ENCODE measurements at places on chromosomes 12 and 14.

DNA sequence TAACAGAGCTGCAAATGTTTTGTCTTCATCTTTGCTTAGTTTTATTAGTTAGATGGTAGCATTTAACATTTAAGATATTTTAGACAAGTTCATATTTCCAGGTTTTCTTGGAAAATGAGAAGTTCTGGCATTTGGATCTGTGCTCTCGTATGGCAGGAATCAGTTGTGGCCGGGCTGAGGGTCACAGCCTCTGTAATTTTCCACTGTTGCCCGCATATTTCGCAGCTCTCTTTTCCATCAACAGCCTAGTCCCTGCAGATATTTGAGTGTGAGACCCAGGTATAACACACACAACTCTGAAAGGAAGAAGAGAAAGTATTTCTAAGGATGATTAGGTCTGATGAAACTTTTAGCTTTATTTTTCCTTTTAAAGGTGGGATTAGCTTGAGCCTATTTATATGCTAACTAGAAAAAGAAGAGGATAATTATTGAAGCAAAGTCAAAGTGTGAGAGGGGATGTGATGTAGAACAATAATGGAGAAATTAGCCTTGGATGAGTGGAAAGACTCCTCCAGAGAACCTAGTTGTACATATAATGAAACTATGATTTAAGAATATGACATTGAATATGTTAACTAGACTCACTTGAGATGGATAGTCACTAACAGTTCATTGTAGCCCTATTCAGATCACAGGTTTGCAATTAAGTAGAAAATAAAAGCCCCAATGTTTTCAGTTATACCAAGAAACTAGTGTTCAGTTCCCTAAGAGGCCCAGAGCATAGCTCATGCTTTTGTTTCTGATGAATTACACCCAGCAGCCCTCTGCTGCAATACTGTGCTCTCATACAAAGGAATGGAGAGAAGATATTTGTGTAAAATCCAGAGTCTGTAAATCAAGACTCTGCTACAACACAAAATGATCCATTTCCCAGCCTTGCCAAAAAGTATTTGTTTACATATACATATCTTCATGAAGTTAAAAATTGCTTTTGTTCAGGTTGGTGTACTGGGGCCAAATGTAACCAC lies 158.4 kb downstream of the C12orf50 start:
- no peak for DNase-seq

DNA sequence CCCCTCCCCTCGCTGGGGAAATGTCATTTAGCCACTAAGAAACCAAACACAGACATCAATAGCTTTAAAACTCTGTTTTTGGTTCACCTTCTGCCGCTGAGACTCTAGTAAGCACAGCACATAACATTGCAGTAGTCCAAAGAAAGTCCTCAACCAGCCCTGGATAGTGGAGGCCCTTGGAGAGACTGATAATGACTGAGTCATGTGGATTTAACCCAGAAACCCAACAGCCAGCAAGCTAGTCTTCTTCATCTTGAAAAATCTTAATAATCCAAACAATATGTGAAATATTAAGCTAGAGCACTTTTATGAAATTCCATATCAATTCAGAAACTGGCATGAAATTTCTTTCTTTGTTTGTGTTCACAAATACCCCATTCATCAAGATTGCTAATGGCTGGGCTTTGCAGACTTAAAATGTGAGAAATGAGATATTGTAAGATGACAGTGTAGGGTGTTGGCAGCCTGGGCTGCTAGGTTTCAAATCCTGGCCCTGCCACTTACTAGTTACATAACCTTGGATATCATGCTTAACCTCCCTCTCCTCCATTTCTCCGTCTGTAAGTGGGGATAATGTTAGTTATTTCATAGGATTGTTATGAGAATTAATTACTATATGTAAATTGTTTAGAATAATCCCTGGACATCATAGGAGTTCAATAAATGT lies 40.1 kb downstream of the RERG start:
- DNase-seq = no peak

GRCh38 chr12:29710104-29710503 lies 73.6 kb downstream of the TMTC1 start:
- DNase-seq = no peak

DNA sequence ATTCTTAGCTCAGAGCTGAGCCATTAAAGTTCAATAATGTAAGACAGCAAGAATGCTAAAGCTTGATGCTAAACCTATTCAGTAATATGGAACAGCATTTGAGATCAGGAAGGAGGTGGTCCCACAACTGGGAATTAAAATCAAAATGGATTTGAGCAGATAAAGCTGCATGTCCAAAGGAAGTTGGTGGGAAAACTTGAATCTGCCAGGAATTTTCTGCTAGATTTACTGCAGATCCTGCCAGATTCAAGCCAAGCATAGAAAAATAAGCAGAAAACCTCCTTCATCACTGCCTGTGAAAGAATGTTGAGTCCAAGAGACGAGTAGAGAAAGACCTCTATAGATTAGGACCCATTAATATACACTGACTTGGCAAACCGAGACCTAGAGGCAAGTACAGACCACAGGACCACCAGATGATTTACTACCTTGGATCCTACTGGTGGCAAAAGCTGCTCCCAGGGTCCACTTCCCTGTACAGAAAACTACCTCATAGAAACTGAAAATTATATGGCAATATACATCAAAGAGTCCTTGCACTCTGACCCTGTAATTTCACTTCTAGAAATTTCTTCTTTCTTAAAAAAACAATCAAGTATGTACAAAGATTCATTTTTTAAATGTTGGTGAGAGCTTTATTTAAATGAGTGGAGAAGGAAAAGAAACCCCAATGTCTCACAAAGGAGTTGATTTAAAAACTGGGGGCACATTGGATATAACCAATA lies 263.2 kb downstream of the DAD1 start:
- DNase-seq = no peak

DNA sequence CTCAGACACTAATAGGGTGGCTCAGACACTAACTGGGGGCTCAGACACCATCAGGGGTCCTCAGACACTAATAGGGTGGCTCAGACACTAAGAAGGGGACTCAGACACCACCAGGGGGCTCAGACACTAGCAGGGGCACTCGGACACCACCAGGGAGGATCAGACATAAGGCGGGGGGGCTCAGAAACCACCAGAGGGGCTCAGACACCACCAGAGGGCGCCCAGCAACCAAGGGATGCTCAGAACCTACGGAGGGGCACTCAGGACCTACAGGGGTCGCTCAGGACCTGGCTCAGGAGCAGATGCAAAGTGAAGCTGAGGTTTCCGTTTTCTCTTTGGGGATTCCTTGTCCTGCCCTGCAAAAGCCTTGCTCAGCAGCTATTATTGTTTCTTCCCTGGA lies 448.5 kb downstream of the TMEM121 start:
- DNase-seq = no peak

- DNase-seq = peak; percentile 51
Measured at GRCh38 chr12:131133015-131133905, 179.6 kb downstream of the ADGRD1 start.

DNA sequence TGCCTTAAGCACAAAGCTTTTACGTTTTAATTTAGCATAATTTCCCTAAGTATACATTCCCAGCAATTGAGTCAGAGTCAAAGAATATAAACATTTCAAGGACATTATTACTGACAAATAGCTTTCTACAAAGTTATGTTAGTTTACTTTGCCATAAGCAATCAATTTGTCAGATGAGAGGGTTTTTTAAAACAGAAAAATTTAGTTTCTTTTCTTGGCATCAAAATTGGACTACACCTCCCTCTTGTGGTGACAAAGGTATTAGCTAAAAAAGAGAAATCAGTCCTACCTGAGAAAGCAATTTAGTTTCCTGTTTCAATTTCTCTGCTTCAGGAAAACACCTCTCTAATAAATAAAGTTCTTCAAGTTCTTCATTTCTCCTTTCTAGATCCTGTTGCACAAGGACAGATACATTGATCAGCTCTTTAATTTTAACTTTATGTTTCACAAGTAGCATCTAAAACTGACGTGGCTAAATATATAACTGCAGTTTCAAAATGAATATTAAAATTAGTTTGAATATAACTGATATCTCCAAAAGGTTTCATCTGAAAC lies 39.9 kb downstream of the DNAI7 start:
- no peak for DNase-seq

DNA sequence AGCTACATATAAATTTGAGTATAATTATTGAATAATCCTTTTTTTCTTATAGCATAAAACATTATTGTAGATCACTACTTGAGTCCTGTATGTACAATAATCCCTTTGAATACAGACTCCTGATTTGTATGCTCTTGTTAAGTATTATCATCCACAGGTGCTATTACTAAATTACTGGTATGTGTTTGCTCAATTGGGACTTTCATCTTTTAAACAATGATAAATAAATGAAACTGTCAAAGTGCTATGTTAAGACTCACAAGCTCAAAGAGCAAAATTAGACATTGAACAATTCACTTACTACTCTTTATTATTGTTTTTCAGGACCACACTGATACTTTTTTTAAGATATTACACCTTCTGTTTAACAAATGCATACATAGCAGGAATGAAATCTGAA lies 17.8 kb downstream of the MIA2 start:
- DNase-seq = no peak

DNA sequence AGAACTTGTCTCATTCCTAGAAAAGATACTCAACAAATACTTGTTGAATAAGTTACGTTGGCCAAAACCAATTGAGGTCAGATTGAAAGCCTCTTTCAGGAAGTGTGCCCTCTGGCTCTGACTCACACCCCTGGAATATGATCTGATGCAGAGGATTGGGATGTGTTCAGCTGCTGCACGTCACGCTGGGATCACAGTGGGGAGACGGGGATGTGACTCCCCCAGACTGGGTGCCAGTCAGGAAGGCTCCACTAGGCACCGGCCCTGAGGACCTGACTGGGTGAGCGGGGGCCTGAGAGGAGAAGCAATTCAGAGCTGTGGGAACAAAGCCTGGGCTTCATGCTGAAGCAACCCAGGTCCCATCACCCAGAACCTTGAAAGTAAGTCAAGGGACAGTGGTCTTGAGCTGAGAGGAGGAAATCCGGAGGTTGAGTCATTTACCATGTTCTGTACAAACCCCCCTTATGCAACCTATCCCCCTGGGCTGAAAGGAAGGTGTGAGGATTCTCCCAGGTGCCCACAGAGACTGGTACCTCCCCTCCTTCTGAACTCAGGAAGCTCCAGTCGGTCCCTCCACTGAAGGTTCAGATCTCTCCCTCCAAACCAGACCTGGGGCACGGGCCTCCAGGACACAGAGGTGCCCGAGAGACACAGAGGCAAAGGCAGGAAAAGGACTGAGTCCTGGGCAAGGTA lies 3.9 kb downstream of the CEBPE start:
- no peak for DNase-seq

- DNase-seq = no peak
Measured at GRCh38 chr14:92323916-92324818, 1.2 kb downstream of the SLC24A4 start.

DNA sequence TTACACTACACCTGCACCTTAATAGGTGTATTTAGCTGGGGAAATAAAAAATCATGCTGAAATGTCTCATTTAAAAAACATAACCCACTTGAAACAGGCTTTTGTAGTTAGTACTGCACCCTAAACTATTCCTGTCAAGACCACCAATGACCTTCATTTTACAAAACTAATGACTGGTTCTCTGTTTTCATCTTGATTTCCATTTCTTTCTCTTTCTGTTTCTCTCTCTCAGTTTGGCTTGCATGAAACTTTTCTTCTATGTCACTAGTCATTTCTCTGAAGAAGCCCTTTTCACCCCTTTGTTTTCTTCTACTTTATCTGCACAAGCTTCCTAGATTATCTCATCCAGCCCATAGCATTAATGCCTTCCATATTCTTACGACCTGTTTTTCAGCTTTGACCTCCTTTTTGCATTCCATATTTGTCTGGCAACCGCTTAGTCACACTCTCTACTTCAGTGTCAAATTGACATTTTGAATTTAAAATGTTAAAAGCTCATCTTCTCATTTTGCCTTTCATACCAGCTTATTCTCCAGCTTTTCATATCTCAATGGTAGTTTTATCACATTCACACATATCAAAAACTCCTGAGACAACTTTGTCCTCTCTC lies 32.7 kb upstream of the KLRF1 start:
- no peak for DNase-seq

DNA sequence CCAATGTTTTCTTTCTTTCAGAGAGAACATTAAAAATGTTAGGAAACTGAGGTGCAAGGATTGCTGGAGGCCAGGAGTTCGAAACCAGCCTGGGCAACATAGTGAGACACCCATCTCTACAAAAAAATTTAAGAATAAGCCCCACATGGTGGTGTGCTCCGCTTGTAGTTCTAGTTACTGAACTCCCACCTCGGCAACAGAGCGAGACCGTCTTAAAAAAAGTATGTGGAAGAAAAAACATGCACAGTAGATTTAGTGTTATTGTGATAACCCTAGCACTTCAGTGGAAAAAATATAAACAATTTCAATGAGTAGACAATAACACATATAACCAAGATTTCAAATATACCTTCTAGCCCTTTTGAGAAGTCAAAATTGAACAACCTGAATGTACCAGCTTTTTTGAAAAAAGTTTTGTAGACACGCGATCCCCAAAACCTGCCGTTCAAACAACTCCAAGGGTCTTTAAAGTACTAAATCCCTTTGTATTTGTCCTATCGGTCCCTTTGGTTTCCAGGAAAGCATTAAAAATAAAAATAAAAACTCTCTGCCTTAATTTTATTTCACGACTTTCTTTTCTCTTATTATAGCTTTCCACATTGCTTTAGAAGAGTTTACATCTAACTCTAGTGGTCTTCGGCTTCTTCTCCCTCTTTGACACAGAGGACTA lies 1.0 kb upstream of the ANO6 start:
- no peak for DNase-seq

DNA sequence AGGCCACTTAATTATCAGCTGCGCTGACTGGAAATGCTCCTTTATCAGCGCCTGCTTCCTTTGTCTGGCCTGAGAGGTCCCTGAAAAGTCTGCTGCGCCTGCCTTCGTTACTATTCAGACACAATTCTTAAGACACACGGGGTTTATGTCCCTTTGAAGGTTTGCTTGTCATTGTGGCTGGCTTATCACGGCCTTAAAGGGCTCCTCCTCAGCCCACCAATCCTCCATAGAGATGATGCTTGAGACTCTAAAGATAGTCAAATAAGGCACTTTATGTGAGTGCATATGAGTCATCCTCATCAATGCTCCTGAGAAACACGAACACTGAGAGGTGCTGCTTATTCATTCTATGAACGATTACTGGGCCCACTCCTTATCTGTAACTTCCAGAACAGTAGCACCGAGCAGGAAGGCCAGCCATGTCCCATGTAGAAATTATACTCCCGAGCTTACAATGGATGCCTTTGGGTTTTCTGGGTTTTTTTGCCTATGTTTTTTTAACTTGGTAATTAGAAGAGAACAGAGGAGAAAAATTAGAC lies 1268.2 kb upstream of the TMEM132C start:
- DNase-seq = no peak

- DNase-seq = no peak
Measured at GRCh38 chr14:23259426-23259825, 21.7 kb downstream of the RNF212B start.

- DNase-seq = no peak
Measured at GRCh38 chr14:71380271-71380670, 473.0 kb downstream of the PCNX1 start.

DNA sequence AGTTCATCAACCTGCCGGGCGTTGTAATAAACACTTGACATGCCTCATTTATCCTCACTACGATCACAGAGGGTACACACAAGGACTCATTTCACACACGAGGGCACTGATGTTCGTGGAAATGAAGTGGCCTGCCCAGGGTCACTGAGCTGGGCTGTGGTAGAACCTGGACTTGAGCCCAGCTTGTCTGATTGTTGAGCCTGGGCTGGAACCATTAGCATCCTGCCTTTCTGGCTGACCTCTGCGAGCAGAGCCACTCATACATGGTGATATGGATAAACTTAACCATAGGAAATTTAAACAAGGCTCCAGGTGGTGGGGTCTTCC lies 16.6 kb upstream of the JDP2 start:
- no peak for DNase-seq

GRCh38 chr14:24427537-24428508 lies 1.6 kb downstream of the CBLN3 start:
- DNase-seq = no peak

Data from type B pancreatic cell (in vitro differentiated cells).